Effector memory CD4-positive, alpha-beta T cell (primary cell): ENCODE measurements at places on chromosomes 16 and 17.

- DNase-seq, result no peak
Observed at GRCh38 chr17:27747462-27748359, 52.6 kb downstream of the NOS2 start.

GRCh38 chr16:35735403-35736251 is 2276.2 kb downstream of the TP53TG3F start:
- no peak for DNase-seq

- no peak for DNase-seq
Observed at GRCh38 chr17:10178506-10178991, 19.9 kb downstream of the GAS7 start.

GRCh38 chr17:6641247-6641863 is 495 bp downstream of the TXNDC17 start:
- DNase-seq, result no peak

- DNase-seq, result no peak
Observed at GRCh38 chr16:49282690-49283375, 1.2 kb upstream of the CBLN1 start.

DNA sequence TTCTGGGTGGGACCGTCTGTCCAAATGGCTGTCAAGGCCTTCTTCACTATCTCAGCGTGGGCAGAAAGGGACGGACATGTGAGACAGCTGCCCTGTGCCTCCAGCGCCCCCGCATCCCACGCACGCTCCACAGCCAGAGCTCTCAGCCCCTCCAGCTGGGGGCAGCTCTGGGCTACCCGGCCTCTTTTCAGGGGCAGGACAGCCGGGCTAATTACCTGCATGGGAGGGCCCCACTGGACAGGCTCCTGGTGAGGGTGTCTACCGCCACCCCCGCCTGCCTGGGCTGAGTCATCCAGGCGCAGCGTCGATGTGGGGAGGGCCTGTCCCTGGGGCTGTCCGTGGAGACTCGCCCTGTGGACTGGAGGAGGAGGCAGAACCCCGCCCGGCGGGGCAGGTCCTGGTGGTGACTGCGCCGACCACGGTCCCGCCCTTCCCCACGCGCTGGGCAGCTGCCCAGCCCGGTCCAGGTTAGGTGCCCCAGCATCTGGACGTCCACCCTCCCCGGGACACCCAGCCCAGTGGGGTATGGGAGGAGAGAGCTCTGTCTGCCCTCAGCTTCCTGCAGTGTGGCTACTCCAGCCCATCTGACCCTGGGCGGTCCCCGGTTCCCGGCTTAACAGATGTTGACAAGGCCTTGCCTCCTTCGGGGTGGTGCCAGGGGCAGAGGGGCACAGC is 5.9 kb upstream of the METRNL start:
- DNase-seq, result no peak

GRCh38 chr16:69618307-69618706 is 52.5 kb downstream of the NFAT5 start:
- DNase-seq, result no peak

DNA sequence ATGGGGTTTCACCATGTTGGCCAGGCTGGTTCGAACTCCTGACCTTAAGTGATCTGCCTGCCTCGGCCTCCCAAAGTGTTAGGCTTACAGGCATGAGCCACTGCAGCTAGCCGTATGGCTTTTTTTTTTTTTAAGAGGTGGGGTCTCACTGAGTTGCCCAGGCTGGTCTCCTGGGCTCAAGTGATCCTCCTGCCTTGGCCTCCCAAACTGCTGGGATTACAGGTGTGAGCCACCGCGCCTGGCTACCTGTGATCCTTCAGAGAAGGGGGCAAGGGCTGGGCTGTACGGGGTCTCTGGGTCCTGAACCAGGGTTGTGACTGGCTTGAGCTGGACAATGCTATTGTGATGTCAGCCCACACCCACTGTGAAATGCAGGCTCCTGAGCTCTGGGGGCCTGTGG is at the start of gene RNF151:
RNF151 (plus strand) TSS at position 397 of the 400 bp plus-strand sequence. CDS start 26 bp downstream, outside the sequence.
- DNase-seq, result no peak

GRCh38 chr16:12027558-12028287 is 51.2 kb downstream of the SNX29 start:
- DNase-seq, result no peak

- no peak for DNase-seq
Observed at GRCh38 chr17:1878419-1879121, 48.8 kb downstream of the RPA1 start.

DNA sequence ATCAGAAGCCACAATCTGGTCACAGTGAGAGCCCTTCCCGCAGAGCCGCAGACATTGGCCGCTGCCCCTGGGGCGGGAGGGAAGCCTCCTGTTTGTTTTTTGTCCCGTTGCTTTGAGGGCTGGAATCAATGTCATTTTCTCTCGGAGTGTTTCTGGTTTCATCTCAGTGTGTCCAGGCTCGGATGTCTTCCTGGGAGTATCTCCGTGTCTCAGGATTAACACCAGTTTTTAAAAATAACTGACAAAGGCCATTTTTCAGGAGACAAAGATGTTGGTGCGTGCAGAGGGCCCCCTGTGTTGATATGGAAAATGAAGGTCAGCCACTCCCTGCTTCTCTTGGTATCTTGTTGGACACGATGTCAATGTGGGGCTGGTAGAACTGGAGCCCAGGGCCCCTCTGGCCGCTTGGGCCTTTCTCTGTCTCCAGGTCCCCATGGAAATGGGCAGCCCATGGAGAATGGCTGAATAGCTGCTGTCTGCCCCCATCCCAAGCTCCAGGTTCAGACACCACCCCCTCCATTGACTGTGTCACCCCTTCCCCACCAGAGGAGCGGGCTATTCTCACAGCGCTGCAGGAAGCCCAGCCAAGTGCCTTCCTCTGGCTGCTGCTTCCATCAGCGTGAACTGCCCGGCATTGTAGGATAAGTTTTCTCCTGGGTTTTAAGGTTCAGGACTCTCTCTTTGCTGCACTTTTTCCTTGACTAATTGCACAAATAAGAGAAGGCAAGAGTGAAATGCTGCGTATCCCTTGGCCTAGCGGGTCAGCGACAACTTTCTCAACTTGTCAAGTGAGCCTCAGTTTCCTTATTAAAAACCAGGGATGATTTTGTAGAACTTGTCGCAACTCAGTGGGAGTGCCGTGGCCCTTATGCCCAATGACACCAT is 72.2 kb upstream of the METTL9 start:
- no peak for DNase-seq

DNA sequence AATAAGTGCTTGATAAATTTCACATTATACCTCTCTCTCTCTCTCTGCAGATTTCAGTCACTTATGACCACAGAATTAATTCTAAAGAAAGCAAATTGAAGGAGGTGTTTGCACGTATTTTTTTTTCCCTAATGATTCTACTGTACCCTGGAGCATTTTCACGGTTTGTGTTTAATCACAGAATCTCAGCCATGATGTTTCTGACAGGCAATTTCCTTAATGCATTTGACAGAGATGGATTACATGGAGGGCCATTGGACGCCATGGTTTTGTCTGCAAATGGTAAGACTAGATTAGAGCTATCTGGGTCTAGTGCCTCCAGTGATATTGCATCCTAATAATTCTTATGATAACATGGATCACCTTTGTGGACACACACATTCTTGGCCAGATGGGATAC is 147.5 kb upstream of the RBFOX1 start:
- DNase-seq, result no peak

- DNase-seq, result no peak
Observed at GRCh38 chr17:78997881-78998280, 11.7 kb downstream of the CANT1 start.

- no peak for DNase-seq
Observed at GRCh38 chr17:33028778-33029177, 37.1 kb downstream of the SPACA3 start.

DNA sequence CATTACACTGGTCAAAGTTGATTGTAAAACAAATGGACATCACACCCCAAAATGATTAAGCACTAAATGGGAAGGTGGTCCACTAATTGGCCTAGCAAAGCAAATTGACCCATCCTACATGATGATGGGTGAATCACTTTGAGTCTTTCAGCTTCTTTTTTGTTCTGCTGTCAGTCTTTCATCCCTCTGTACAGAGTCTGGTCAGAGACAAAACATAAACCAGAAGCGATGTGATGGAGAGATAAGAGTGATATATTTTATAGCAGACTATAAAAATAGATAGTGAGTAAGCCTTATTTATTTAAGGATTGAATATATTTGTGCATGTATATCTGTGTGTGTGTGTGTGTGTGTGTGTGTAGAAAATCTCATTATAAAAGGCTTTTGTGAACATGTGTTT is 618.4 kb upstream of the SOX9 start:
- no peak for DNase-seq

DNA sequence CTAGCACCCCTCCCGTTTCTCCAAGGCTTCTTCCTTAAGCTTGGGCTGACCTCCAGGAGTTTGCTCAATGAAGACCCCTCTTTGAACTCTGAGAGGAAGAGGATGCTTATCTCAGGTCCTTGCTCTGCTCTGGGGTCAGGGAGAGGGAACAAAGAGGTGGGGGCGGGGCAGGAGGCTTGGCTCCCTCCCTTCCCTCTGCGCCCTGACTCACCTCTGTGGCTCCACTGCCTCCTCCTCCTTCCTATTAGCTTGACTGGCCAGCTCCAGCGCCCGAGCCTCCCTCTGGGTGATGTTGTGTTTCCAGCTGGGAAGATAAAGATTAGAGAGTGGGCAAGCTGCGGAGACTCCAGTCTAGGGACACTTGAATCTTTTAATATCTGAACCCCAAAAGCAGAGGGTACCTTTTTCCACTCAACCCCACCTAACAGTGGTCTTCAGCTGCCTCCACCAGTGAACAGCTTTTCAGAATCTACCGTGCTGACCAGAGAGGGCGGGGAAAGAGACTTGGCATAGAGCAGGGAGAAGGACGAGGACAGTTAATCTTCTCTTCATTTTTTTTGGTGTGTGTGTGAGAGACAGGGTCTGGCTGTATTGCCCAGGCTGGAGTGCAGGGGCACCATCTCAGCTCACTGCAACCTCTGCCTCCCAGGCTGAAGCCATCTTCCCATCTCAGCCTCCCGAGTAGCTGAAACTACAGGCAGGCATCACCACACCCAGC is 6.7 kb downstream of the GIP start:
- DNase-seq, result no peak

GRCh38 chr16:8656376-8656775 is 18.0 kb upstream of the ABAT start:
- DNase-seq, result no peak

- DNase-seq, result no peak
Observed at GRCh38 chr16:8645831-8646230, 24.3 kb downstream of the METTL22 start.

GRCh38 chr16:65671071-65671470 is 549.2 kb upstream of the CDH11 start:
- no peak for DNase-seq

- DNase-seq, result no peak
Observed at GRCh38 chr16:82603784-82604411, 22.9 kb upstream of the CDH13 start.

GRCh38 chr16:79801646-79802045 is 201.1 kb upstream of the MAF start:
- DNase-seq, result no peak

DNA sequence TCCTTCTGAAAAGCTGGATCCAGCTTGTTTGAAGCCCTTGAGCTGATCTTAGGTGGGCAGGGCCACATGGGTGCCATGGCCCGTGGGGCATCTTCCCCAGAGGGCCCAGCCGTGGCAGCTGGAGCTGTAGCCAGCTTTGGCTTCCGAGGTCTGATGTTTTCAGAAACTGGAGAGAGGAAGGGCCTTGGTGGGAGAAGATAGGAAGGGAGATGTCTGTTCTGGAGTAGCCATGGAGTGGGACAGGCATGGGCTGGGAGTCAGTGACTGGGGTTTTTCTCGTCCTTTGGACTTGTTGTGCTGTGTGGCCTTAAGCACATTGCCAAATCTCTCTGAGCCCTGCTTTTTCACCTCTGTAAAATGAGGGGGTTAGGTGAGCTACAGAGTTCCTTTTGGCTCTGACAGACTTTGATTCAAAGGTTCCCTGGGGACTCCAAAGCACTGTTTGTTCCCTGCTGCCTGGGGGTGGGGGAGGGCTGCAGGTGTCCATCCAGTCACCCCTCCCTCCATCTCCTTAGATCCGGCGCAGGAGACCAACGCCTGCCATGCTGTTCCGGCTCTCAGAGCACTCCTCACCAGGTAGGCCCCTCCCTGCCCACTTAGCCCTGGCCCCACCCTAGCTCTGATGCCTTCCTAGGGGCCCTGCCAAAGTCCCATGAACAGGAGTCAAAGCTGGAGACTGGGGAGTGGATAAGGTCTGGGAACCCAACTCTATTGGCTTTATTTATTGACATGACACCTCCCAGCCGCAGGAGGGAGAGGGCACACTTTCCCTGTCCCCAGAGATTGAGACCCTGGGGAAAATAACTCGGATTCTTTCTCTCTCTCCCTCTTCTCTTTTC is 2.1 kb downstream of the PPP1R1B start:
- DNase-seq, result no peak

DNA sequence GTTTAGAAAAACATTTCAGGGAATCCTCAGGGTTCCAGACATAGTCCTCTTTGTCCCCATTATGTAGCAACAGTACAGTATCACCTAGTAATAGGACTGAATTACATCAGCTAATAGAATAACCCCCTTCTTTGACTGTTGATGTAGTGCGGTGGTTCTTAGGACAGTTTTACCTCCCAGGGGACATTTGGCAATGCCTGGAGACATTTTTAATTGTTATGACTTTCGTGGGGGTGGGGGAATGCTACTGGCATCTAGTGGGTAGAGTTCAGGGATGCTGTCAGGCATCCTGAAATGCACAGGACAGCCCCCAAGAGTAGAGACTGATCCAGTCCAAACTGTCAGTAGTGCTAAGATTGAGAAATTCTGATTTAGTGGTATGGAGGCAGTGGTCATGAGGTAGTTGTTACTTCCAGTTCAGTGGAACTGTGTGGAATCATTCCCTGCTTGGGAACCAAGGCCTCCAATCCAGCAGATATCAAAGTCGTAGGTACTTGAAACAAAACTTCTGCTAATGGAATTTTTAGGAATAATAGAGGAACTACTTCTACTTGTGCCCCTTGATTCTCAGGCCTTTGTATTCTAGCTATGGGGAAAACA is 20.3 kb downstream of the NF1 start:
- no peak for DNase-seq

- no peak for DNase-seq
Observed at GRCh38 chr17:41013606-41014005, 4.7 kb upstream of the KRTAP3-1 start.

- no peak for DNase-seq
Observed at GRCh38 chr17:49814781-49815529, 26.5 kb downstream of the KAT7 start.

DNA sequence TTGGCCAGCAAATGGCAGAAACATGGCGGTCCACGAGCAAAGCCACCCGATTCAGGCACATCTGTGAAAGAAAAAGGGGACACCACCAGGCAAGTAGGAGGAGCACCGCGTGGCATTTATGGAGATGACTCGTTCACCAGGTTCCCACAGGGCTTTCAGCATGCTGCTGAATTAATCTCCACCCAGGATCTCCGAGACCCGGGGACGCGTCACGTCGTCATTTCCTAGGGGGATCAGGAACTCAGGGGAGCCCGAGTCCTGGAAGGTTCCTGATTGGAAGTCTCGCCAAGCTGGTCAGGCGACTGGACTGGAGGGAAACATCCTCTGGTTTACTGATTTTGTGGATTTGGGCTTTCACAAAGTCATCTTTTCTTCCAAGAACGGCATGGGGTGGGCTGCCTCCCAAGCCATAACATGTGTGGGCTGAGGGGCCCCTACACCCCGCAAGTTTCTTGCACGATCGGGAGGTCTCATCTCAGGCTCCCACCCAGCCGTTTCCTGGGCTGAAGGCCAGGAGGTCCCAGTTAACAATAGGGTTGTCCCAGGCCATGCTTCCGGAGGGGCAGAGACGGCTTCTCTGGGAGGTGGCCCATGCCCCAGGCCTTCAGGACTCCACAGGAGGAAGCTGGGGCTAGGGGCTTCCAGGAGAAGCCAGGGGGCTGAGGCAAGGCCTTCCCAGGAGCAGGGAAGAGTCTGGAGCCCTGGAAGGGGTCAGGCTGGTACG is 645 bp downstream of the DNAH17 start:
- DNase-seq, result no peak
